ENCODE measurements at places on chromosomes 5 and 9. TPM values are rescaled to one million over a fixed set of nuclear protein-coding genes. Genes with fewer than 3 reads are reported as not detected.

Gene MARCOL
- not detected for total RNA-seq

Gene ANKRD31
- total RNA-seq = 0.05 TPM

Gene PCAT7
- not detected for total RNA-seq

Gene PCDHA4
- 0.24 TPM for total RNA-seq

Gene SLC1A3
- total RNA-seq = 12.3 TPM

Gene RAD50
- total RNA-seq = 30.0 TPM

Gene PCDHA1
- not detected for total RNA-seq

Gene SLC25A2
- total RNA-seq = not detected

Gene LMX1B
- 0.25 TPM for total RNA-seq

Gene DDX4
- total RNA-seq = not detected

Measured in cardiac ventricle fibroblast (primary cell).